ENCODE measurements at places on chromosomes 4 and X.

DNA sequence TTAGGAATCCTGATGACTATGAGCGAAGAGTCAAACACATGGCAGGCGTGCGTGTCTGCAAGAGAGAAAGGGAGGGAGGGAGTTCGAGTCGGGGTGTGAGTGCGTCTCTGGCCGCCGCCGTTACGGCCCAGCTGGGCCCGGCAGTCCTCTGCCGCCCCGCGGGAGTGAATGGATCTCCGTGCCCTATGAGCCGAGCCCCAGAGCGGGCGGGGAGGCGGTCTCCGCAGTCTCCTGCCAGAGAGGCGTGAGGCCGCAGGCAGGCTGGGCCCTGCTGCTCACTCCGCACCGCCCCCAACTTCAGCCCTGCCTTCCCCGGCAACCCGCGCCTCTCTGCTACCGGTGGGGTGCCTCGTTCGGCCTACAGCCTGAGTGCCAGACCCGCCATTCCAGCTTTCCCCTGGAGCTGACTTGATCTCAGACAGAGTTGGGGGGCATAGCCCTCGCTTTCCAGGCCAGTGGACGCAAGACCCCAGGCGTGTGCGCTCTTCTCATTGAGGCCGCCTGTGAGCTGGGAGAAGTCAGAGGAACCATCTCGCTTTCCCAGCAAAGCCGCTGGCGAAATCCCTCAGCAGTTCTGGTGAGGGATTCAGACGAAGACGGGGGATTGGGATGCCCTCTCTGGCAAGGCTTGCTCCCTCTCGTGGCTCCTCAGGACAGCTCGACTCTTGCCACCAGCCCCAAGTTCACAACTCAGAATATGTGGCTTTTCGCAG, 1.4 kb downstream of the SLC16A2 start:
- DNase-seq: no peak

GRCh38 chrX:124010157-124010556, 48.7 kb downstream of the STAG2 start:
- no peak for DNase-seq

GRCh38 chr4:7800410-7800809, 139.3 kb downstream of the AFAP1 start:
- no peak for DNase-seq

DNA sequence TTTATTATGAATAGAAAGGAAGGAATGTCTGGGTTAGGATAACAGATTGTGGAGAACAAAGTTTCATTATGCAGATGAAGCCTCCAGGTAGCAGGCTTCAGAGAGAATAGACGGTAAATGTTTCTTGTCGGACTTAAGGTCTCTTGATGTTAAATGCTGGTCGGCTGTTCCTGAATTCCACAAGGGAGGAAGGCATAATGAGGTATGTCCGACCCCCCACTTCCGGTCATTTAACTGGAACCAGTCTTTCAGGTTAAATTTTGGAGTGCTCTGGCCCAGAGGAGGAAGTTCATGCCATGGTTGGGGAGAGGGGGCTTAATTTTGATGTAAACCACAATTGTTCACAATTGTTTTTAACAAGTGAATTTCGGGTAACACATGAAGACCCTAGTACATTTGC, 158.1 kb upstream of the VCX3A start:
- DNase-seq: no peak

GRCh38 chrX:132330156-132330729, 111.0 kb upstream of the RAP2C start:
- DNase-seq: no peak

DNA sequence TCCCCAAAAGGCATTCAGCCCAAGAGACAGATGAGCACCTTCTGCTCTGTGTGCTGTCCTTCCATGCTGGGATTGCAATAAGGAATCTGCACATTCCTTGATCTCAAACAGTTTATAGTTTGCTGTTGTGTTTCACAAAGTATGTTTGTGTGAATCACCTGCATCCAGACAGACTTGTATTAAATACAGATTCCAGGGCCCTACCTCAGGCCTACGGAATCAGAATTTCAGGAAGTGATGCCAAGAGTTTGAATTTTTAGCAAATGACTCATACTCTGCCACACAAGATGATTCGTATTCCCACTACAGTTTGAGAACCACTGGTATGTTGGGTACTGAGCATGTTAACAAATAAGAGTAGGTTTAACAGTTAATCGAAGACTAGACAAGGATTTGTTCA, 7.0 kb downstream of the VAMP7 start:
- DNase-seq: no peak

DNA sequence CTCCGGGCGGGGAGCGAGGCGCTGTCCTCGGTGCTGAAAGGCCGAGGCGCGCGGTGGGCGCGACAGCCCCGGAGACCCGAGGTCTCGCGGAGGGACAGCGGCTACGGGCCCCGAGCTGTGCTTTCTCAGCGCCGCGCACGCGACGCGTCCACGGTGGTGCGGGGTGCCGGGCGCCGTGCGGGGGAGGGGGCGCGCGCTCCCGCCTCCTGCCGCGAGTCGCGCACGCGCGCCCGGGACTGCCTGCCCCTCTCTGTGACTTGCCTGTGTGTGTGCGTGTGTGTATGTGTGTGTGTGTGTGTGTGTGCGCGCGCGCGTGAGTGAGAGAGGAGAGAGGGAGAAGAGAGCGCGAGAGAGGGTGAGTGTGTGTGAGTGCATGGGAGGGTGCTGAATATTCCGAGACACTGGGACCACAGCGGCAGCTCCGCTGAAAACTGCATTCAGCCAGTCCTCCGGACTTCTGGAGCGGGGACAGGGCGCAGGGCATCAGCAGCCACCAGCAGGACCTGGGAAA, at the start of gene GRIA2:
TSS of gene GRIA2 (plus strand) at position 358 of the 511 bp plus-strand sequence. CDS start 315 bp downstream, outside the sequence.
- peak; percentile 11 for DNase-seq

DNA sequence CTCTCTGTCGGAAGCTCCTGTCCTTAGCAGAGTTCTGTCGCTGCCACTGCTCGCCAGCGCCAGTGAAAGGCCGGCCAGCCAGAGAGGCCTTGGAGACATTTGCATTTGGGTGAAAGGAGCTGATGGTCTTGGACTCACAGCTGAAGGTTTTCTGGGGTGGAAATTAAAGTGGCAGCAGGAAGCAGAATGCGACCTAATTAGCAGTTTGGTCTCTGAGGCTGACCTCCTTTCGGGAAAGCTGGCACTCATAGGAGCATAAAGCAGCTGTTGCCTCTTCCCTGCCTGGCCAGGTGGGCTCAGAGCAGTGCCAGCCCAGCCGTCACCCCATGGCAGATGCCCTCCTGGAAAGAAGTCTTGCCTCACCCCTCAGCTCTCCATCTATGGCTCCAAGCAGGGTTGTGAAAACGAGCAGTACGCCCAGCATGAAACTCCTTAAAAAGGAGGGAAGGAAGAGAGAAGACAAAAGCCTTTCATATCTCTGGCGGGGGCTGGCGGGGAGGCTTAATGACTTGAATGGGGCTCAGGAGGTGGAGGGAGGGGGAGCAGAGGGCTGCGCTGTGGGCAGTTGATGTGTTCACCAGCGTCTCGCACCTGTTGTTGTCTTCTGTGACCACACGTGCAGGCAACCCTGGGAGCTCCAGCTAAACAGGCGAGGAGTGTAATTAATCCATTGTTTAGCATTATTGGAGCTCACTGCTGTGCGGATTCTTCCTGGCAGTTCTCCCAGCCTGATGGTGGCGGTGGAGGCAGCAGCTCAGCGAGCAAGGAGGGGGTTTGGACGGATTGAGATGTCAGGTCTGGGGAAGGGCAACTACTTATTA, 264.0 kb downstream of the MID1IP1 start:
- no peak for DNase-seq
